Germinal center (tissue), 1 donor: ENCODE measurements at places on chromosomes 12 and 14.

- DNase-seq: no peak
These were observed 59.8 kb downstream of the DIO3 start for GRCh38 chr14:101620821-101621785.

- no peak for DNase-seq
These were observed 115.5 kb upstream of the G2E3 start for GRCh38 chr14:30443368-30444007.

DNA sequence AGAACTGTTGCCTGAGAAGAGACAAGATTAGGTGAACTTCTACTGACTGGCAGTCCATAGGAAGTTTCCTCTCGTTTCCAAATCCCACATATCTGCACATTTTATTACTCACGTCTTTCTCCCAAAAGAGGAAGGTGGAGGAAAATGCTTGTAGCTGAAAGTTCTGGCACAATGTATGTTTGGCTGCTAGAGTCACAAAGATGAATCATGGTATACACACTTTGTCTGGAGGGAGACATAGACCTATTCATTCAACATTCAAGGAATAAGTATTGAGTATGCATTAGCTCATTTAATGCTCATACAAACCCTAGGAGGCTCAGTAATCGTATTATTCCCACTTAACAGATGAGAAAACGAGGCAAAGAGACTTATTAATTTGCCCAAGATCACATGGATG lies 291.8 kb downstream of the FOXN3 start:
- no peak for DNase-seq

DNA sequence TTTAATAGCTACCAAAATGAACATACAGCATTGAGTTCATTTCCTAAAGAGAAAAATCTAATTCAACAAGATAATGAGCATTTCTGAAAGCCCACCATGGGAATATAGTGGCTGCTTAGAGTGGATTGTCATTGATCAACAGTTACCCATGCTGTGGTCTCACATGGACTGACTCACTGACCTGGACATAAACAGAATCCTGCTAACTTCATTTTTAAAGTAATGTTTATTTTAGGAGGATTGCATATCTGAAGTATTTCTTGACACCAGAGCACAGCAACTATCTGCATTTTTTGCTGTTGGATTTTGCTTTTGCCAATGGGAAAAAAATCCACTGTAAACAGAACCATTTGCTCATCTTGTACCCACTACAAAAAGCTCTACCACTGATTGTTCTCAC lies 71.7 kb downstream of the KCNC2 start:
- no peak for DNase-seq

- no peak for DNase-seq
These were observed 296.6 kb upstream of the PRICKLE1 start for GRCh38 chr12:42886160-42886559.

DNA sequence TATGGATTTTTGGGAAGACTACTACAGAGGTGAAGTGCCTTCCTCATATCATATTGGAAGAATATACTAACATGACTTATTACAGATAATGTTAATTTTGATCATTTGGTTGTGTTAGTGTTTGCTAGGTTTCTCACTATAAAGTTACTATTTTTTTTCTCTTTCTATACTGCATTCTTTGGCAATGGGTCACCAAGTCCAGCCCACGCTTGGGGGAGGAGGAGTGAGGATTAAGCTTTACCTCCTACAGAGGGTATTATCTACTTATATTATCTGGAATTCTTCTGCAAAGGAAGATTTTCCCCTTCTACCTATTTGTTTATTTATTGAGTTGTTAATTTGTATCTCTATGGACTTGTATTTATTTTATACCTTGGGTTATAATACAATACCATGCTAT lies 31.5 kb downstream of the SCN8A start:
- DNase-seq: no peak

GRCh38 chr12:117023998-117024960 lies 74.9 kb downstream of the TESC start:
- no peak for DNase-seq

GRCh38 chr12:47114481-47114892 lies 34.7 kb upstream of the AMIGO2 start:
- DNase-seq: no peak

GRCh38 chr12:57606399-57606798 lies 1.8 kb downstream of the DTX3 start:
- no peak for DNase-seq

DNA sequence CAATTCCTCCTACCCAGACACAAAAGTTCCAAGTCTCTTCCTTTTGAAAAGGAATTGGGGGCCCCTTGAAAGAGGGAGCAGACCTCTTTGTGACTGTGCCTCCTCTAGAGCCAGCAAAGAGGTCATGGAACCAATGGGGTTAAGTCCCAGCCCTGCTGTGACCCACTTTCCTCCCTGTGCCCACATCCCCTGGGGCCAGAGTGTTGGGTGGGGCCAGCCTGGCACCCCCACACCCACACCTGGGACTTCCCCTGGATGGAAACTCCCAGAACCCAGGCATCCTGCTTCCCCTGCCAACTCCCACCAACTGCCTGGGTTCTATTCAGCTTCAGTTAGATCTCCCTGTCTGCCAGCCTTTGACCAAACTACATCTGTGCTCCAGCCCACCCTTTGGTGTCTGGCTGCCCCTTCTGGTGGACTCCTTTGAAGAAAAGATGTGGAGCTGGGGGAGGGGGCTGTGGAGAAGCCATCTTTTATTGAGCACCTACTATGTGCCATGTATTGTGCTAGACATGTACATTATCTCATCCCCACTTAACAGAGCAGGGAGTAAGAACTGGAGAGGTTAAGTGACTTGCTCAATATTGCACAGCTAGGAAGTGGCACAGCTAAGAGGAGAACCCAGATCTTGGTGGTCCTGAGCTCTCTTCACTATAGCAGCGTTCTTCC lies 4.6 kb upstream of the RARG start:
- no peak for DNase-seq

GRCh38 chr14:65192686-65193085 lies 90.4 kb upstream of the MAX start:
- no peak for DNase-seq

DNA sequence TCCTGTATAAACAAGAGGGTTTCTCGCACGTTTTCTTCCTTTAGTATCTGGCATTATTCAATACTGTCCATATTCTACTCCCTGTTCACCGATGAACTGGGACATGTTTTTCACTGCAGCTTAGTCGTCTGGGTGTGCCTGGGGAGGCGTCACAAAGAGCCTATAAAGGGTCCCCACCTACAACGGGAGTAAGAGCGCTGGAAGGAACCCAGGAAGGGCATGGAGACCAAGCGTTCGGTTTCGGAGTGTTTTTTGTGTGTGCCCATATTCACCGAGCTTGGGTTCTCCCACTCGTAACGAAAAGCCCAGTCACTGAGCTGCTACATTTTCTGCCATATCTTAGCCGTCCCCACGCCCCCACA lies 592 bp upstream of the USP15 start:
- DNase-seq: no peak

DNA sequence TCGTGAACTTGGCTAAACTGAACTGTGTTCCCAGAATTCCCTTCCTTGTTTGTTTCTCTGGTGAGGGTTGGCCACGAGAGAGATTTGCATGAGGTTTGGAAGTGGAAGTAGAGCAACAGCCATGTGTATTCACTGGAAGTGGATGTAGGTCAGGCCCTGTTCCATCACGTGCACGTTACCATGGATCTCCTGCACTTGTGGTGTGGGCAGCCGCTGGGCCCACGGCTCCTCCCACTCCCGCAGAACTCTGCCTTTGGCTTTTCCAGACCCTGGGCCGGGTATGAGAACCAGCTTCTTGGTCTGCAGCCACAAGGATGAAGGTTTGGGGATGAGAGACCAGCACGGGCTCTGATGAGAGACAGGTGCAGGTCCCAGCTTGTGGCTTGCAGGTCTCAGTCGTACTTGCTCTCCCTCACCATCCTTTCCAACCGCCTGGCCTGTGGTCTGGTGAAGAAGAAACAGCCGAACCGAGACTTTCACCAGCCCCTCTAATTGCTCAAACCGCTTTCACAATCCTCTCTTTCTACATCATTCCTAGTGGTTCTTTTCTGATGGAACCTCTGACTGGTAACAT lies 94.9 kb downstream of the DUSP16 start:
- no peak for DNase-seq

- no peak for DNase-seq
These were observed 1.8 kb downstream of the PLBD2 start for GRCh38 chr12:113359939-113360748.

- DNase-seq: no peak
These were observed 127.9 kb upstream of the DYRK2 start for GRCh38 chr12:67520606-67521005.

DNA sequence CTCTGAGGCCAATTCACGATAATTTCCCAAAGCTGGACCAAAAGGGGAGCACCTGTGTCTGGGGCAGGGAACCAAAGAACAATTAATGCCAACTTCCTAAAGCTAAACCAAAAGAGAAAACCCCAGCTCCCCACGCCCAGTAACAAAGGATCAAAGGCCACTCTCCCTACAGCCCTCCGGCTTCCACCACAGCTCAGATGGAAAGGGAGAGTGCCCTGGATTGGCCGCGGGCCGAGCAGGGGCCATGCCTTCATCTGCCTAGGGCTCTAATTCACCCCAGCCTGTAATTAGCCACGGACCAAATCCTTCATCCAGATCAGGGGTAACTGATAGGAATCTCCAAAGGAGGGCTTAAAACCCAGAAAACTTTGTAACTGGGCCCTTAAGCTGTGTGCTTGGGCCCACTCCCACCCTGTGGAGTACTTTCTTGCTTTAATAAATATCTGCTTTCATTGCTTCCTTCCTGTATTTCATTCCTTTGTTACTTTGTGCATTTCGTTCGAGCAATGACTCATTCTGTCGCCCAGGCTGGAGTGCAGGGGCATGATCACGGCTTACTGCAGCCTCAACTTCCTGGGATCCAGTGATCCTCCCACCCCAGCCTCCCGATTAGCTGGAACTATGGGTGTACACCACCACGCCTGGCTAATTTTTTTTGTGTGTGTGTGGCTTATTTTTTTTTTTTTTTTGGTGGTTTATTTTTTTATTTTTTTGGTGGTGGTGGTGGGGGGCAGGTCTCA lies 65.5 kb upstream of the PPP4R3A start:
- no peak for DNase-seq

DNA sequence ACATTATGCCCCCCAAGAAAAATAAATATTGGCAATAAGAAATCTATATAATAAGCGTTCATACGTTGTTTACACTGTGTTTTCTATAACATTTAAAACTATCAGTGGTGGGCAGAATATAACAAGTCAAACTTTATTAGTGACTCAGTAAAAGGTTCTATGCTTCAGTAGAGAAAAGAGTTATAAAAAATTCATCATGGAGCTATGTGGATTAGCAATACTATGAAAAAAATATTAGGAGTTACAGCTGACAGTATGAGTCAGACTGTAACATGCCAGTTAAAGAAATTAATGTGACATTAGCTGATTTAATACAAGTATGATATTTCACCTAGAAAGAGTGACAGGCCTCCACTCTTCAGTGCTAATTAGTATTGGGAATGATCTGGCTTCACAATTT lies 125.1 kb upstream of the GARIN6 start:
- DNase-seq: no peak

GRCh38 chr14:51860825-51861499 lies 550 bp downstream of the GNG2 start:
- no peak for DNase-seq

GRCh38 chr12:19979584-19979983 lies 388.8 kb upstream of the PDE3A start:
- no peak for DNase-seq

GRCh38 chr12:3554371-3555115 lies 63.5 kb downstream of the PRMT8 start:
- no peak for DNase-seq

DNA sequence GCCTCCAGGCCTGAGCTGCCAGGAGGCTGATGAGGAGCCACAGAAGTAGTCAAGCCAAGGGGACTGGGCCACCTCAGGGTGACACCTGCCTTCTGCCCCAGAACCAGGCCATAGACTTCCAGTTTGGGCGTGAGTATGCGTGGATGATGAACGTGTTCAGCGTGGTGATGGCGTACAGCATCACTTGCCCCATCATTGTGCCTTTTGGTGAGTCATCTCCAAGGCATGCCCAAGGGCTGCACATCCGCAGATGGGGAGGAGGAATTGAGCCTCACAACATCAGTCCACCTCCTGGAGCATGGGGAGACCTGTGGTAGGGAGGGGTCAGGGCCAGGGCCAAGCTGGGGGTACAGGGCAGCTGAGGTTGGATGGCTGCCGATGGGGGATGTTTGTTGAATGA lies 22.3 kb downstream of the NGB start:
- no peak for DNase-seq

DNA sequence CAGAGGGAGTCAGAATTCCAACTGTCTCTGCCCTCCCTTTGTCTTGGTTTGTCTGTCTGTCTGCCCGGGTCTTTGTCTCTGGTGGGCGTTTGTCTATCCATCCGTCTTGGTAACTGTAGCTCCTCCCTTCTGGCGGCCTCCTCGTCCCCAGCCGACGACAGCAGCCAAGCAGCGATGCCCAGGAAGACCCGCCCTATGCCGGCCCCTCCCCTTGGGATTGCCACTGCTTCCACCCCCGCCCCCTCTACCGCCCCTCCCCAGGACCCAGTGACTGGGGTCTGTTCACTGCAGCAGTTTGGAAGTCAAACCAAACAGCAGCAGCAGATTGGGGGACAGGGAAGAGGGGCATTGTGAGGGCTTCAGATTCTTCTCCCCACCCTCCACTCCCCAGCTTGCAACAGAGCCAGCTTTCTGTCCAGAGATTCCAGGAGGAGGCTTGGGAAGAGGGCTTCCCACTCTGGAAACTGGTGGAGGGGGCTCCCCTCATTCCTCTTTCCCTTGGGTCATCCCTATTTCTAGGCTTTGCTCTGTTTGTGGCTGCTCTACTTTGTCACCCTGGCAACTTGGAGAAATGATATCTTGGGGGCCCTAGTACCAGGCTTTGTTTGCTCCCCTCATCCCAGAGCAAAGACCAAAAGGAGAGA lies 2.4 kb upstream of the RARG start:
- DNase-seq: no peak

DNA sequence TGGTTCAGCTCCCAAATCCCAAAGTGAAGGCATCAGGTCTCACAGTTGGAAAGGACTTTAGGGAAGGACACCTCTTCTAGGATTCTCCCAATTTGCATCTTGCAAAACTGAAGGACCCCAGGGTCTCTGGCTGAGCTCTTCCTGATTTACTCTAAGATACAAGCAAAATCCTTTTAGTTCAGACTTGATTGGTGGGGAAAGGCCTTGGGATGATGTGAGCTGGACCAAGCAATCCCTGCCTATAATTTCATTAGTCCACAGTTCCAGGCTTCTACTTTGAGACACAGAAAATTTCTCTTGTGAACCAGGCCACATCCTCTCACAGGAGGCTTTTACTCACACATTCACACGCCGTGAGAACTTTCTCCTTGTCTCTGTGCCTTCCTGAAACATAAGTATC lies 23.6 kb upstream of the VWF start:
- no peak for DNase-seq

GRCh38 chr14:64340560-64341196 lies 46.5 kb upstream of the ESR2 start:
- DNase-seq: no peak

- DNase-seq: no peak
These were observed 227.9 kb downstream of the SLC25A21 start for GRCh38 chr14:36944307-36945010.

GRCh38 chr12:2613326-2614073 lies 181.3 kb upstream of the FKBP4 start:
- no peak for DNase-seq
